ENCODE measurements at places on chromosomes 1 and 21.

DNA sequence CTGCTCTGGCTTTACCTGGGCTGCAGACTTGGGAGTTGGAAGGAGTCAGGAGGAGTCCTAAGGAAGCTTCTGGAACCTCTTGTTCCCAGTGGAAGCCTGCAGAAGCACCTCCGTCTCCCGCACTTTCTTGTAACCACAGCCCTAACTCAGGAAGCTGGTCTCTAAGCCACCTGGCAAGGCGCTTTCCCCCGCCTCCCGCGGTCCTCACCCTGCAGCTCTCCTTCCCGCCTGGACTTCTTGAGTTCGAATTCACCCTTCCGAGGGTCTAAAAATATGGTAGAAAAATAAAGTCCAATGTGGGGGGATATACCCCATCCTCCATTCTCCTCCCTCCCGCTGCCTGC lies 15.1 kb downstream of the PAX7 start:
- no peak for DNase-seq

DNA sequence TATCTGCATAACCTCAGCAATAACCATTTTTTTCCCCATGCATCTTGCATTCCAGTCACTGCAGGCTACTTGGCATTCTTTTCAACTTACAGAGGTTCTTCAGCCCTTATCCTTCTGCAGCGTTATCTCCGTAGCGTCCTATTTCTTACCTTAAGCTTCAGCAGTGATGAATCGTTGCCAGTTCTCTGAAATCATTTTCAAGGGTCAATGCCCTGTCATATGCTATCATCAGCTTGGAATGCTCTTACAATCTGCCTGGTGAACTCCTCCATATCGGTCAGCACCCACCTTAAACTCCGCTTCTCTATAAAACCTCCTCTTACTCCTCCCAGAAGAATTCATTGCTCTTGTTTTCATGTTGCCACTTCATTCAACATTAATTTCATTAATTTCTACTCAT lies 105.1 kb upstream of the DPH5 start:
- DNase-seq, result peak; percentile 63

- DNase-seq, result no peak
These were observed 225.2 kb upstream of the LYPLAL1 start for GRCh38 chr1:218948446-218948845.

GRCh38 chr1:72284348-72285073 lies 2.2 kb upstream of the NEGR1 start:
- DNase-seq, result peak; percentile 98

- DNase-seq, result peak; percentile 90
These were observed 21.5 kb upstream of the ARHGAP29 start for GRCh38 chr1:94258873-94259331.

DNA sequence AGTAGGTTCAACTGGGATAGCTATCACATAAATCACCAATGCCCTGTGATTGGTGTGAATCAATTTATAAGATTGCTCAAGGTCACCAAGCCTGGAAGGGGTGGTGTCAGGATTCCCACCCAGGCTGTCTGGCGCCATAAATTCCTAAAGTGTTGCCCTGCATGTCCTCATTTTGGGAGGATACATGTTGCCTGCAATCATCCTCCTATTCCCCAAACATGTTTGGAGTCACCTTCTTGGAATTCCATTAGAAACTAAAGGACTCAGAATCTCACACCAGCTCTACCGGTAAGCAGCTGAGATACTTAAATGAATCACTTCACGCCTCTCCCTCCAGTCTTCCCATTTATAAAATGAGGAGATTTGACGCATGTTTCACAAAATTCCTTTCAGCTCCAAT lies 54.1 kb upstream of the SLC45A1 start:
- DNase-seq, result peak; percentile 30

DNA sequence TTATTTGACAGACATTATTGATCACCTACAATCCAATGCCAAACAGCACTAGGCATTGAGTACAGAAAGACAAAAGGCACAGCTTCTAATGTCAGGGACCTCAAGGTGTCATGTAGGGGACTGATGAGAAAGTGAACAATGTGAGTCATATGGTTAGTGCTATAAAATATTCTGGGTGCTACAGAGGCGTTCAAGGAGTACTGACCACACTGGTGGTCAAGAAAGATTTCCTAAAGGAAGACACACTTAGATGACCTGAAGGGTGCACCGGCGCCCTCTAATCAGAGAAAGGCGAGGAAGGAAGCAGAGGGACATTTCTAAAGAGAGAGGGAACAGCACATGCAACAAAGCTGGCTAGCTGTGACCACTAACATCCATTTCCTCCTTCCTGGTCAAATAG lies 64.9 kb upstream of the F3 start:
- DNase-seq, result no peak

- no peak for DNase-seq
These were observed 100.3 kb upstream of the BARHL2 start for GRCh38 chr1:90817399-90817798.

- DNase-seq, result no peak
These were observed 46.4 kb downstream of the BEND5 start for GRCh38 chr1:48730164-48730910.

Data from fibroblast of skin of right quadriceps (primary cell).